ENCODE measurements at places on chromosomes 3 and 15.
A peak's percentile ranks its signal among the peaks of the same experiment; 100 is the strongest.

DNA sequence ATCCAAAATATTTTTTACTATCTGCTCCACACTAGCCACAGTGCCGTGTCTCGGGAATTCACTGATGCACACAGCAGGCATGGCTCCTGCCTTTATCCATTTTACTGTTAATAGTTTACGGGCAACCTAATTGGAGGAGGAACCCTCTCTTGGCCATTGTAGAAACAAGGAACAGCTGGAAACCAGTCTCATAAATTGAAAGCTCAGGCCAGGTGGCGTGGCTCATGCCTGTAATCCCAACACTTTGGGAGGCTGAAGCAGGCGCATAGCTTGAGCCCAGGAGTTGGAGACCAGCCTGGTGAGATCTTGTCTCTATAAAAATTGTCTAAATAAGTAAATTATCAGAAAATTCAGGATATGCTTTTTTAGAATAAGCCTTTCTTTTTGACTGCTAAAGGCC lies 39.0 kb downstream of the IL5RA start:
- peak; percentile 61 for DNase-seq

GRCh38 chr3:39779511-39780230 lies 29.7 kb upstream of the MYRIP start:
- no peak for DNase-seq

DNA sequence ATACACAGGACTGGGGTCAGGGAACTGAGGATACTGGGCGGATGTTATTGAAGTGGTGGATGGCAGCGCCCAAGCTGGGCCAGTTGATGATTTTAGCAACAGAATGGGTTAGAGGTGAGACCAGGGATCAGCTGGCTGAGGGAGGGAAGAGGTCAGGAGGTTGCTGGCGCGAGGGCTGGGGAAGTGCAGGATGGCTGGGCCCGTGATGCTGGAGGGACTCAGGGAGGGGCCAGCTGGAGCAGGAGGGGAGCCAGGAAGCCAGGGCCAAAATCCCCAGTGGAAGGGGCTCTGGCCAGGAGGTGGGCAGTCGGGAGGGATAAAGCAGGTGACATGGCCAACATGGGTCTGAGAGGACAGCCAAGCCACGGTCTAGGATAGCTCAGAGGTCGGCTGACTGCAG lies 178.0 kb downstream of the NSMCE3 start:
- DNase-seq = no peak

DNA sequence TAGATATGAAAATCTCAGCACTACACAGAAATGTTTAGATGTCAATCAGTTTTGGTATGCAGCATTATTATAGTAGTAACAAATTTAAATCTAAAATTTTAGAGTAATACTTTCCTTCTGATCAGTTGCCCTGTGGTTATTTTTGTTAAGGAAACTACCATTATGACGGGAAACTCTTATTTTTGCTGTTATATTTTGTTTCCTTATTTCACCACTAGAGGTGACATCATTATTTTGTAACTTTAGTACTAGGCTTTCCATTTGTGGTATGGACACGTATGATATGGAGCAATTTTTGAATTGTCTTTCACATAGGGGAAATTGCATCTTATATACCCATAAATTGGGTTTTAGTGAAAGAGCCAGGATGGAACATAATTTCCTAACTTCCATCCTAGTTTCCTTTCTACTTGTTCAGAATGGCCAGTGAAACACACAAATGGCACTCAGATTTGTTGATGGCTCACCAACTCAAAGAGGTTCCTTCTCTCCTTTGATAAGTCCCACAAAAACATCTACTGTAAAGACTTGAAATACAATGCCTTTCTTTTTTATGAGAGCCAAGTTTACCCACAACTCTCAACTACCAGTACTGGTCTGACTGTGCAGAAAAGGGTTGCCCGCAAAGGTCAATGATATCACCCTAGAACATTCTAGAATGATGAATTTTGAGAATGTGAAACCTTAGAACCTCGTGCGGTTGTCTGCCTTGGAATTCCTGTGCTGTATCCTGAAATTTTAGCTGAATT lies 19.4 kb upstream of the PPP4R2 start:
- no peak for DNase-seq

GRCh38 chr15:60583194-60583593 lies 104.3 kb upstream of the ICE2 start:
- no peak for DNase-seq

DNA sequence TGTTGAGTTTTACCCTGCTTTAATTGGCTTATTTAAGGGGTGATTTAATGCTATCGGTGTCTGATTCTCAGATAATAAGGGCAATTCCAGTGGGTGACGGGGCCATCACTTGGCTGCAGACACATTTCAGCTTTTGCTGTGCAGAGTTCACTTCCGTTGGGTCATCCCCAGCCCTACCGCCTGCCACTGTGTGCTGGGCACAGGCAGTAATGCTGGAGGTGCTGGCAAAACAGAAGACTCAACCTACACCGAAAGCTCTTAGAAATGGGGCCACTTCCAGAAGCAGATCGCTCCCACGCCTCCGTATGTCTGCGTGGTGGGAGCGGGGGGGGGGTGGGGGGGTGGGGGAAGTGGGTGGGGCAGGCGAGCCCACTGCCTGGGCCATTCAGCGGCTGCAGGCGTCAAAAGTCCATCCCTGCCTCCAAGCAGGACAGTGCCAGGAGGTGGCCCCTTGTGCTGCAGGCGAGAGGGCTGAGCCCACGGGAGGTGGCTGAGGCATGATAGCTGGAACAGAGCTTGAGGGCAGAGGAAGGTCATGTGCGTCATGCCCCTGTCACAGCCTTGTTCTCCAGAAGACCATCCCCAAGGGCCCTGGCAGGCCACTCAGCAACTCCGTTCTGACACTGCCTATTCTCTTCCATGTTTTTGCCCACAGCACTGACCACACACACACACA lies 128.3 kb downstream of the ATP10A start:
- DNase-seq = no peak

DNA sequence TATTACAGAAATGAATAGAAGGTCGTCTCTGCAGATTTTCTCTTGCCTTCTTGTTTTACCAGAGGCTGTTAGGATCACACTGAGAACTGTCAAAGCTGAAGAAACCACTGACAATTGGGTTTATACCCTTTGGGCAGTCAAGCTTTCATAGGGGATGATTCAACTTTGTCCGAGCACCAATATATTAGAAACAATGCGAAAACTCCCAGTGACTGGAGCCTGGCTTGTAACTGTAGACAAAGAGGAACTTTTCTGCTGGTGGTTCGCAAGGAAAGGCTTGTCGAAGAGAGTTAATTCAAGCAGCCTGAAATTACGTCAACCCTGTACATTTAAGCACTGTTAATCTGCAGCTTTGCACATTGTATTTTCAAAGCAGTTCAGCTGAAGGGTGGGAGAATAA lies 193.2 kb upstream of the ZNF385D start:
- DNase-seq = peak; percentile 58

DNA sequence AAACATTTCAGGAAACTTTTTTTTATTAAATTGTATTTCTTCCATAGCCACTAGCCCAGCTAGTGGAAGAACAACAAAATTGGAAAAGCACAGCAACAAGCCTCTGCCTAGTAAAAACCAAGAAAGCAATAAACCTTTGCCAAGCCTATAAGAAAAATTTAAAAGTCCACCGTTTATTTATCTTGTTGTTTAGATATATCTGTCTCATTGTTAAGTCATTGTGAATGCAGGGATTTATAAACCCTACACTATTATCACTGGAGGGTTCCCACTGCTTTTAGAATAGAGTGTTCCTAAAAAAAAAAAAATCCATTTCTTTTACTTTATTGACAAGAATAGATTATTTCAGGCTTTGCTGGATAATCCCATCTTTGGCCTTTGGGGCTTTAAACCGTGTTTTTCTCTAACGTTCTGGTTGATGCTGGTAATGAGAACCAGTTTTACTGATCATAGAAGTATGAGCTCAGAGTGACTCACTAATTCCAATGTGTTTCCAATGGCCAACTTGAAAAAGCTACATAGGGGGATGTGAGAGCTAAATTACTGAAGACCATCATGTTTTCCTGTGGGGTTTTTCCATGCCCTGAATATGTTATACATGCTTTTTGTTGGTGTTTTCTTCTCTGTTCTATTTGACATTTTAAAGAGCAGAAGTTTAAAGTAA lies 634.1 kb downstream of the RBMS3 start:
- DNase-seq = peak; percentile 32

DNA sequence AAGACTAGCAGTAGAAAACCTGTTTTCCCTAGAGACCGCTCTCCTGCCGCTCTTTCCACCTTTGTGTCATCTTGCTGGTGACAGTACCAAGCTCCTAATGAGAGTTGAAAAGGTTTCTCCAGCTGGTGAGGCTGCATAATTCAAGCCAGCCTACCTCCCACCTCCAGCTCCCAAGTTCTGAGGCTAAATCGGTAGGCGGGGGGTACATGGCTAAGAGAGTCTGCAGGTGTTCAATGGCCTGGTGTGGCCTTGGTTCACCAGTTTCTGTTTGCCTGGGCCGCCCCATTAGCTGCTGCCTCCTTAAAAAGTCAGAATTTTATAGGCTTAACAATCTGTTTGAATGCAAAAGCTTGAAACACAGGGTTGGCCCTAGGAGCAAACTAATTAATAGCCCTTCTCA lies 262.8 kb downstream of the SLCO3A1 start:
- DNase-seq = no peak

- peak; percentile 86 for DNase-seq
Observed at GRCh38 chr15:31200735-31201151, 99.2 kb upstream of the TRPM1 start.

DNA sequence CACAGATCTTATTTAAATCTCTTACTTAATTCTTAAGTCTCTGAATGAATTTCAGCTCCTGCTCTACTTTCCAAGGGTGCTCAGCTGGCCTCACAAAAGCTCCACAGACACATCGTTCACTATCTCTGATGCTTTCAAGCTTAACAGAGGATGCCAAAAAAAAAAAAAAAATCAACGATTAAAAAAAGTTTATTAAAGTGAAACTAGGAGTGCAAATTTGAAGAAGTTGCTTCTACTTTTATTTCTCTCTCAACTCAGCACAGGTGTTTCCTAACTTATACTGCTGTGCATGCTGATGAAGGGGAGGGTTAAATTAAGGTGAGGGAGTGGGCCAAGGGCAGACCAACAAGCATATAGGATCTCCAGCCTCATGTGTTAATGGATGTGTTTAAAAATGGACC lies 157.2 kb downstream of the TIGIT start:
- DNase-seq = no peak

GRCh38 chr3:31668242-31668641 lies 135.5 kb downstream of the STT3B start:
- no peak for DNase-seq

- DNase-seq = peak; percentile 42
Observed at GRCh38 chr3:26106228-26106627, 316.3 kb downstream of the OXSM start.

- no peak for DNase-seq
Observed at GRCh38 chr3:9721015-9721699, 10.4 kb upstream of the BRPF1 start.

GRCh38 chr15:87967951-87968350 lies 288.6 kb downstream of the NTRK3 start:
- DNase-seq = no peak

GRCh38 chr3:40237159-40237558 lies 72.3 kb upstream of the EIF1B start:
- no peak for DNase-seq

DNA sequence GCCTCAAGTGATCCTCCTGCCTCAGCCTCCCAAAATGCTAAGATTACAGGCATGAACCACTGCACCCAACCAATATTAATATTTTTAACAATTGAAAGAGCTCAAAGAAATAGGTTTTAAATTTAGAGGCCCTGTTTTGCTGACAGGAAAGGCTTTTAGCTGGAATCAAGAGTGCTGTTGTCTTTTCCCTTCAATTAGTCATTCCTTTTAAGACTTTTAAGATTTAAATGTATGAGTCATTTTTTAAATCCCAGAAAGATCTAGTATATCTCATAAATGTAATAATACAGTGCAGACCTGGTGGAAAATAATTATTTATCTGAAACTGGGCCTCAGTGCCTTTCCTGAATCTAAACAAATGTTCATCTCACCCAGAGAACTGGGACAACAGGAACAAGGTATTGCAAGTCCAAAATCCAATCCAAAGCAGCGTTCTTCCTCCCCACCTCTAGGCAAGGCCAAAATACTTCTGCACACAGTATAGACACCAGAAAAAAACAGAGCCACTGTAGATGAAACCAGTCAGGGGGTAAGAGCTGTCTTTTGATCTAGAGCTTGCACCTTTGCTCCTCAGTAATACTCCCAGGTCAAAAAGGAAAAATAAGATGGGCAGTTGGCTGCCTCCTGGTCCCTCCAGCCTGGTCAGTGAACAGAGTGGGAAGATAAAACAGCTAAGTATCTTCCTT lies 14.4 kb downstream of the AGTR1 start:
- no peak for DNase-seq

DNA sequence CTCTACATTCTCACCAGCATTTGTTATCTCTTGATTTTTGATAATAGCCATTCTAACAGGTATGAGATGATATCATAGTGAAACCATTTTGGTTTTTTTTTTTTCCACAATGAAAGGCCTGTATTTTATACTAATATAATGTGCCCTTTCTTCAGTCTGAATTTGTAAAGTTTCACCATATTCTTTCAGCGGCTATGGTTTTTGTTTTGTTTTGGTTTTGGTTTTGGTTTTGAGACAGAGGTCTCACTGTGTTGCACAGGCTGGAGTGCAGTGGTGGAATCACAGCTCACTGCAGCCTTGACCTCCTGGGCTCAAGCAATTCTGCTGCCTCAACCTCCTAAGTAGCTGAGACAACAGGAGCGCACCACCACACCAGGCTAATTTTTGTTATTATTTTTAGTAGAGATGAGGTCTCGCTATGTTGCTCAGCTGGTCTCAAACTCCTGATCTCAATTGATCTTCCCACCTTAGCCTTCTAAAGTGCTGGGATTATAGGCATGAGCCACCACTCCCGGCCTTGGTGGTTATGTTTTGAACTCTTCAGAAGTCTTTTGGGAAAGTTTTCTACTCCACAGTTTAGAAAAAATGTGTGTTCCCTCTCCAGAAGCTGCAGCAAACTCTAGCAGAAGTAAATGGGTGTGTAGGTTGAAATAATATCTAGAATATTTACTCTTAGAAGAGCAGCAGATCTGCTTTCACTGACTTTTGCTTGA lies 110.2 kb upstream of the UMPS start:
- no peak for DNase-seq

DNA sequence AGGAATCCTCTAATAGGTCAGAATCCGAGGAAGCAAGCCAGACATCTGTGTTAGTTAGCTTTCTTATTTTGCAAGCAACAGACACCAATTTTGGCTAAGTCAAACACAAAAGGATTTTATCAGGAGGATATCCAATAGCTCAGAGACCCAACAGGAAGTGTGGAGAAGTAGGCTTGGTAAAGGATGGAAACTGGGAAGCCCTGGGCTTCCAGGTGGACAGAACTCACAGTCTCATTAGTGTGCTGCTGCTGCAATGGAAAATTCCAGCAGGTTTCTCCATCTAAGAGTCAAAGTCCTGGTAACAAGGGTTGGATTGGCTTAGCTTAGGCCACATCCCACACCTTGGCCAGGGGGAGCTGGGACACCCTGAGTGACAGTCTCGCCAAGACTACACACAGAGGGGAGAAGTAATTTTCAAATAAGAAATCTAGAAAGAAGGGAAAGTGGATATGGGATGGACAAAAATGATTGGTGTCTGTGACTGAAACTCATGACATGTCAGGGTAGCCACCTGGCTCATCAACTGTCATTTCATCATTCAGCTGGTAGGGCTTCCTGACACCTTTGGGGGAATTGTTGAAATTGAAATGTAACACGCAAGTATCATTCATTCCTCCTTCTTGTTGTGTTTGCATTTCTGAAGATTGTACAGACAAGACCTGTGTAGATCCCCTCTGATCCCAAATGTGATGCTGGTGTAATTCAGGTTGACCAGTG lies 158.6 kb downstream of the THSD4 start:
- peak; percentile 62 for DNase-seq
